ENCODE measurements at places on chromosomes 11 and 22.
A peak's percentile ranks its signal among the peaks of the same experiment; 100 is the strongest.

DNA sequence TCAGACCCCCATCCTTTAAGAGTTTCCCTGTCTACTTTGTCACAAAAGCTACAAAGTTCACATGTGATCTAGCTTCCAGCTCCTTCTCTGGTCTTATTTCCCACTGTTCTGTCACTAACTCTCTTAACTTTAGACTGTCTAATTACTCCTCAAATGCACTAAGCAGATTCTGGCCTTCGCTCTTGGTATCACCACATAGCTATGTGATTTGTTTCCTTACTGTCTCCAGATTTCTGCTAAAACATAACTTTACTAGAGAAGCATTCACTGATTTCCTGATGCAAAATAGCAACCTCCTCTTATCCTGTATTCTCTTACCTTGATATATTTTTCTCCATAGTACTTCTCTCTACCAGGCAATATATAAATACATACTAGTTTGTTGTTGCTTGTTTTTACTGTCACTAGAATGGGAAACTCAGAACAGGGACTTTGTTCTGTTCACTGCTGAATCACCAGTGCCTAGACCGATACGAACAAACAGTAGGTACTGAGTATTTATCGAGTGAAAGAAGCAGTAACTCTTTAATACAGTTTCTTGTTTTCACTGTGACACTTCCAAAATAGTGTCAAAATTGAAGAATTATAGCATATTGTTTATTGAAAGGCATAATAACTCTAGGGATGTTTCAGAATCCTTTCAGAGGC is 205.6 kb downstream of the DDX10 start:
- no peak for DNase-seq

- DNase-seq, result no peak
These were observed 29.8 kb downstream of the TOLLIP start for GRCh38 chr11:1279674-1280055.

GRCh38 chr11:21564095-21564494 is 628.8 kb upstream of the ANO5 start:
- no peak for DNase-seq

- DNase-seq, result no peak
These were observed 69.7 kb downstream of the RAB38 start for GRCh38 chr11:88105526-88105925.

GRCh38 chr11:76770642-76771445 is 12.3 kb upstream of the TSKU start:
- no peak for DNase-seq

- DNase-seq, result no peak
These were observed 191.4 kb downstream of the ARHGAP42 start for GRCh38 chr11:100878474-100878873.

DNA sequence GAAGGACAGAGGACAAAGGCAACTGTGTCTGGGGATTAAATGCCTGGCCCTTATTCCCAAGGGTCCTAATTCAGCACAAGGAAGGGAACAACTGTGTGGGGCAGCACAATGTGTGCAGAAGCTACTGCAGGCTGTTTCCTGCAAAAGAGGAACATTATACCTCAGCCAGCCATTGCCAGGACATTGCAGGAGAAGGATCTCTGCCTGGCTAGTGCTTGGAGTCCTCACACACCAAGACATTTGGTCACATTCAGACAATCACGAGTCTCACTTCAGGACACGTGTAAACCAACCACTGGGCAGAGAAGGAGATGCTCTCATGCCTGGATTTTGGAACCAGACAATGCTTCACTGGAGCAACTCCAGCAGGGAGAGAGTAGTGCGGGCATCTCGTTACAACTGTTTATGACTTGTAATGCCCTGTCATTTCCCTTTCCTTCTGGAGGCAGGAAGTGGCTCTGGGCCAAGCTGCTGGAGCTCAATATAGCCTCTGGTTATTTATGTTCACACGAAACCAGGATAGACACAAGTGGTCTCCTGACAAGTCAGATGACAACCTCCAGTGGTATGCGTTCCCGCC is 23.9 kb upstream of the ZC3H12C start:
- DNase-seq, result peak; percentile 86

- no peak for DNase-seq
These were observed 4.4 kb upstream of the TMEM179B start for GRCh38 chr11:62782753-62783152.

DNA sequence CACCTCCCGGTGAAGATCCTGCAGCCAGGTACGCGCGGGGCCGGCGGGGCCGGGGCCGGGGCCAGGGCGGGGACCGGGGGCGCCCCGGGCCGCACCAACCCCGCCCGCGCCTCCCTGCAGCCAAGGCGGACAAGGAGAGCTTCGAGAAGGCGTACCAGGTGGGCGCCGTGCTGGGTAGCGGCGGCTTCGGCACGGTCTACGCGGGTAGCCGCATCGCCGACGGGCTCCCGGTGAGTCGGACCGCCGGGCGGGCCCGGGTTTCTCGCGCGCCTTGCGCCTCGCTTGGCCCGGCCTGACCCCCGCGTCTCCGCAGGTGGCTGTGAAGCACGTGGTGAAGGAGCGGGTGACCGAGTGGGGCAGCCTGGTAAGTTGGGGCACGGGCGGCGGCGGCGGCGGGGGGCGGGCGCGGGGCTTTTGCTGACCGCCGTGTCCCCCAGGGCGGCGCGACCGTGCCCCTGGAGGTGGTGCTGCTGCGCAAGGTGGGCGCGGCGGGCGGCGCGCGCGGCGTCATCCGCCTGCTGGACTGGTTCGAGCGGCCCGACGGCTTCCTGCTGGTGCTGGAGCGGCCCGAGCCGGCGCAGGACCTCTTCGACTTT is 531 bp downstream of the PIM3 start:
- no peak for DNase-seq

DNA sequence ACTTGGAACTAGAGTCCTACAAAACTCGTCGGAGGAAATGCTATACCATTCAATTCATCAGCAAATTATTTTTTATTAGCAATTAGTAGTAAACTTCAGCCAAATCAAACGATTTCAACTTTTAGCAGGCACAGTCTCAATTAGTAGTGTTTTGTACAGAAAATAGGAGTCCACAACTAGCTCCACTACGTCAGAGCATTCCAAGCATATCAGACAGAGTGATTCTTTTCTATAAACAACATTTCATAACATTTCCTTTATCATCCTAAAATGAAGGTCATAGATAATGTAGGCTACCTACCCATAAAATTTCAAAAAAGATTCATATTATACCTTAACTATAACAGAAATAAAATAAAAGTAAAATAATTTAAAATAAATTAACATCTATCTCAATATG is 169.9 kb downstream of the KIF18A start:
- no peak for DNase-seq

GRCh38 chr11:78399136-78399535 is 18.5 kb downstream of the GAB2 start:
- DNase-seq, result no peak

GRCh38 chr22:25564979-25565677 is 653 bp downstream of the GRK3 start:
- DNase-seq, result no peak

GRCh38 chr11:2380807-2381350 is 3.8 kb downstream of the CD81 start:
- DNase-seq, result no peak

DNA sequence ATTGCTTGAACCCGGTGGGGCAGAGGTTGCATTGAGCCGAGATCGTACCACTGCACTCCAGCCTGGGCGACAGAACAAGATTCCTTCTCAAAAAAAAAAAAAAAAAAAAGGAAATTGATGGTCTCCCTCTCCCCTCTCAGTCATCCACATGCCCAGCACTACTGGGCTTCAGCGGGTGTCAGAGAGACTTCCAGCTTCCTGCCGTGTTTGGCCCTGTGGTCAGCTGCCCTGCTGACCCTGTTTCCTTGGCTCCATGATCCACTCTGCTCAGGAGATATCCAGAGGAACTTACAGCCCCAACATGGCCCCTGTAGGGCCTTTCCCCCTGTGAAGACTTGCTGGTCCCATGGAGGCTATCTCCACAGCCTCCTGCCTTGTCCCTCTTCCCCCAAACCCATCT is 6.1 kb upstream of the PNPLA3 start:
- no peak for DNase-seq

DNA sequence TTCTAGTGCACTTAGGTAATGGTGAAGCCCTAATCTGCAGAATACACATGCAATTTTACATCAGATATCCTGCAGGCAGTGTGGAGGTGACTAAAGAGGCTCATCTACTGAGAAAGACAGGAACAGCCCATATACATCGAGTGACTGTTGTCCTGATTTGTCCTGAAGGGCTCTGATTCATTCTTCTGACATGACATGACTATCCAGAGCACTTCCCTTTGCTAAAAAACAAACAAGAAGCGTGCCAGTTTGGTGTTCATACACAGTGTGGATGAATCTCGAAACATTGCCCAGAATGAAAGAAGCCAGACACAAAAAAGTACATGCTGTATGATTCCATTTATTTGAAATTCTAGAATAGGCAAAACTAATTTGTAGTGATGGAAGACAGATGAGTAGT is 48.0 kb upstream of the AMPD3 start:
- no peak for DNase-seq

DNA sequence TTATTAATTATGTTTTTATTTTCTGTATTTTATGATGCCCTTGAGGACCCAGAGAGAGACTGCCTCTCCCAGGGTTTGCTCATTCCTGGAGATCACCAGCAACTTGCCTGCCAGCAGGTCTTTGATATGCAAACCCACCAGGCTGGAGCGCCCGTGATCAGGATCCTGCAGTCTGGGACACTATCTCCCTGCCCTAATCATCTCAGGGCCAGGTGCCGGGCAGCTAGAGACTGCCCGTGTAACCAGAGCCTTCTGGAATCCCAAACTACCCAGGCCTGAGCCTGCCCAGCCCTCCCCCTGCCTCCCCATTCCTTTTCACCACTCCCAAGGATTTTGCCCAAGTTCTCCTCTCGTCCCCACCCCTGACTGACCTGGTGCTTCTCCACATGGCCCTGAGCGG is 52.2 kb upstream of the B3GAT1 start:
- no peak for DNase-seq

- DNase-seq, result no peak
These were observed 309.4 kb upstream of the ZC3H12C start for GRCh38 chr11:109783840-109784239.

DNA sequence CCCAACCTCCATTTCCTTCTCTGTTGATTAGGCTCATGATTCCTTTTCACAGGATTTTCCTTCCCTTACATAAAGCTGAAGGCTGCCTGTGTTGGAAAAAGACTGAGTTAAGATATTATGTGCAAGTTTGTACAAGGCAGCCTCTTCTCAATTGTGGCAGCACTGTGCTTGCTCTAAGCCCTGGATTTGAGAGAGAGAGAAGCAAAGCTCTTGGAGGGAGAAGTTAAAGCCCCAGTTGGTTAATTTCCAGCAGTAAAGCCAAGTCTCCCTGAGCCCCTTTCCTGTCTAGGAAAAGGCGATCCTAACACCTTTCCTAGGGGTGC is 128.3 kb upstream of the SESN3 start:
- no peak for DNase-seq

DNA sequence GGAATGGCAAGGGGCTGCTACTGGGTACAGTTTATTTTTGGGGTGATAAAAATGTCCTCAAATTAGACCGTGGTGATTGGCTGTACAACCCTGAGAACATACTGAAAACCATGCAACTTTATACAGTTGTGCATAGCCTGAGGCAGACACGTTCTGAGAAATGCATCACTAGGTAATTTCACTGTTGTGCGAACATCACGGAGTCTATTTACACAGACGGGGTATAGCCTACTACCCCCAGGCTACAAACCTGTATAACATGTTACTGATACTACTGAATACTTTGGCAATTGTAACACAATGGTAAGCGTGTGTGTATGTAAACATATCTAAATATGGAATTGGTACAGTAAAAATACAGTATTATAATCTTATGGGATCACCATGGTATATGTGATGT is 23.6 kb downstream of the NARS2 start:
- DNase-seq, result no peak

DNA sequence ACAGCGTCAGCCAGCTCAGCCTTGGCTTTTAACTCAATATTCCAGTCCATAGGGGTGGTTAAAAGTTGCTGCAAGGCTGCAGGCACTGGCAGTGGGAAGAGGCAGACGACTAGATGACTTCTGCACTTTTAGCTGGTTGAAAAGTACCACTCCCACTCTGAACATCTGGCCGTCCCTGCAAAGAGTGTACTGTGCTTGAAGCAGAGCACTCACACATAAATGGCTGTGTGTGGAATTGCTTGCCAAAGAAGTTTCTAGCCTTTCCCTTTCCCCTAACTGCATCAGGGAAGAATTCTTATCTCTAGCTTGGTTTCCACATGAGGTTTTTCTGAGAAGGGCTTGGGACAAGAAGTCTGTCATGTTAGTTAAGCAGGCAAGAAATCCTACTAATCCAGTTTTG is 5.1 kb upstream of the PHLDB1 start:
- no peak for DNase-seq

- no peak for DNase-seq
These were observed 526.6 kb downstream of the MN1 start for GRCh38 chr22:27274770-27275449.

- no peak for DNase-seq
These were observed 438 bp downstream of the ZW10 start for GRCh38 chr11:113773092-113773415.

GRCh38 chr11:45262900-45263299 is 23.2 kb downstream of the SYT13 start:
- DNase-seq, result no peak

DNA sequence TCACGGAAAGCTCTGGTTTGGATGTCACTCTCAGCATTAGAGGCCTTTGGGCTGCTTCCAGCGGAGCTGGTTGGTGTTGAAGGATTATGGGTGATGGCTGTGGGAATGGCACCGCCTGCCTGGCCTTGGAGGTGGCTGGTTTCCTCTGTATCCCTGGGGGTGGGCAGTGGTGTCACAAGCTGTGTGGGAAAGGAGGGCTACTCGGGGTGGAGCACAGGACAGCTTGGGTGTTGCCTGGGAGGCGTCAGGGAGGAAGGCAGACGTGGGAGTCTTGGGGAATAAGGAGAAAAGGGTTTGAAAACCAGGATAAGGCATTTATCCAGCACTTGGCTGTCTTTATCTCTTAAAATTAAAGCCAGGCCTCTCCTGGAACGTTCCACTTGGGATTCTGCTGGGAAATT is 71.8 kb downstream of the ADAMTS15 start:
- no peak for DNase-seq

- no peak for DNase-seq
These were observed 884.7 kb downstream of the TBC1D22A start for GRCh38 chr22:47647181-47647580.

Data from KG1 (cell line).